Tibial nerve (tissue), 4 donors: ENCODE measurements at places on chromosomes 7 and 10.

- no peak for DNase-seq
These were observed 15.2 kb upstream of the UBE2D1 start for GRCh38 chr10:58319599-58319998.

DNA sequence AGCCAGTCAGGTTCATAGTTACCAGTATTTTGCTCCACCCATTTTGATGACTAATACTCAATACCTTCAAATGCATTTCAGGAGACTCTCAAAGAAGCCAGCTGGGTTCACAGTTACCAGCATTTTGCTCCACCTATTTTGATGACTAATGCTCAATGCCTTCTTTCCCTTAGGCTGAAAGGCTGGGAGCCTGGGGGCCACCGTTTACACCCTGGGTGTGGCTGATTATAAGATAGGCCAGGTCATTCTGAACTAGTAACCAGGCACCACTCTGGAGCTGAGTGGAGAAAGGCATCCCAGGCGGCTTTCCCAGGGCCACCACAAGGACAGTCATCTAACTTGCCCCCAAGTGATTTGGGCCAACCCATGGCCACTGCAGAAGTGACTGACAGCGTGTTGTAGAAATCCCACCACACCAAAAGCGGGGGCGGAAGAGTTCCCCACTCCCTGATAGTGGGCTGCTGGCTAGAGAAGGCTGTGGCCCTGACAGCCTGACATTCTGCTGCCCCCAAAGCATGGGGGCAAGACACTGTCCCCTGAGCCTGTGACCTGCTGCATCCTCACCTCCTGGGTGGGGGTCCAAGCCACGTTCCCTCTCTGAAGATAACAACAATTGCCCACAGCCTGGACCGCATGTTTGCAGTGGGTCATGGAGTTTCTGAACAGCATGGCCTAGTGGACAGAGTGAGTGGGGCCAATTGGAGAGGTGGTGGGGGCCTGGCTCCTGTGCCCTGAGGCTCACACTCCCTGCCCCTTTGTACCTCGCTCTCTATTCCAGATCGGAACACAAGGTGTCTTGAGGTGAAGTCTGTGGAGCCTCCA is 23.0 kb upstream of the ZNF488 start:
- DNase-seq = no peak

DNA sequence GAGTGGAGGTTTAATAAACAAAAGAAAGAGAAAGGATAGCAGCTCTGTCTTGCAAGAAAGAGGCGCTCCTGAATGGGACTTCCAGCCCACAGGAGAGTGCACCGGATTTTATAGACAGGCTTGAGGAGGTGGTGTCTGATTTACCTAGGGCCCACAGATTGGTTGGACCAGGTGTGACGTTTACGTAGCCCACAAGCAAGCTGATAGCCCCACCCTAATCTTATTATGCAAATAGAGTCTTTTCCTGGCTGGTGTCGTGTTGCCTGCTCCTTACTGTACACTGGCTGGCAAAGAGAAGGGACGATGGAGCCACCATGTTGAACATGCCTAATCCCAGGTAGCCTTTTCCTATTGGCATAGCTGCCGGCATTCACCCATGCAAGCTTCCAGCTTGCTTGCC is 319.7 kb upstream of the POM121L12 start:
- DNase-seq = no peak

- DNase-seq = peak; percentile 24
These were observed 1.4 kb downstream of the HPSE2 start for GRCh38 chr10:99234041-99234790.

- DNase-seq = no peak
These were observed 138.1 kb downstream of the EMX2 start for GRCh38 chr10:117680601-117681000.
